GM23248 (cell line): ENCODE measurements at places on chromosomes 12 and 14.

GRCh38 chr14:85191986-85192385, 338.0 kb upstream of the FLRT2 start:
- H3K27me3 ChIP-seq, result no peaks in the 10 kb centered on the region
- H3K27ac ChIP-seq, result no peak overlapping the region
- no peak for DNase-seq
- no peak overlapping the region for H3K4me3 ChIP-seq
- no peaks in the 10 kb centered on the region for H3K36me3 ChIP-seq

DNA sequence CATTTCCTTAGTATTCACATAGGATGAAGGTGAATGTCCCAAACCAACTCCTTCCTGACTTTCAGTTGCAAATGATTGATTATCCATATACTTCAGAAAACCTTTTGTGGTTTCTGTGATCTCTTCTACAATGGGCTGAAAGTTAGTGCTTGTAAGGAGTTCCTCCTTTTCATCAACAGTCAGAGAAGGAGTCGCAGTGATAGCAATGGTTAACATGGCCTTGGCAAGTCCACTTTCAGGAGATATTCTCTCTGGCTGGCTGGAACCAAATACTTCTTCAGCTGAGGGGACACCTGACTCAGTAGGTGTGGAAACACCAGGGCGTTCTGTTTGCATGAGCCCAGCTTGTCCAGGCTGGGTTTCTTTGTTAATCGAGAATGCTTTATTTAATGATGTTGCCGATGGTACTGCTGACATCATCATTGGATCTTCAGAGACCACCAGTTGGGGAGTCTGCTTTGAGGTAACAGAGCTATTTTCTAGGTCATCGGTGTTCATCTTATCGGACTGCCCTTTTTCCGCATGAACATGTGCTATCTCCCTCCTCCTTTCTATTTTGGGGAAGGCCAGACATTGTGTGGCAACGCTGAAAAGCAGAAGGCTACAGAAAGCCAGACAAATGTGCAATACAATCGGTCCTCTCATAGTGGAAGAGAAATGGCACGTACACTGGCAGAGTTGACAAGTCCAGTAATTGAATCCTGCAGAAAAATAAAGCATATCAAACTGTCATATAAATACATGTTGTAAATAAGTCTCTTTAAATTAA, 13.1 kb downstream of the ARMH4 start:
- no peak overlapping the region for H3K4me3 ChIP-seq
- H3K27me3 ChIP-seq, result no peaks in the 10 kb centered on the region
- DNase-seq, result no peak
- H3K36me3 ChIP-seq, result no peaks in the 10 kb centered on the region

GRCh38 chr14:72057701-72058285, 125.6 kb downstream of the RGS6 start:
- H3K4me1 ChIP-seq, result no peaks in the 10 kb centered on the region
- no peaks in the 10 kb centered on the region for H3K27me3 ChIP-seq
- no peak for DNase-seq
- no peak overlapping the region for H3K27ac ChIP-seq
- no peaks in the 10 kb centered on the region for H3K36me3 ChIP-seq
- no peak overlapping the region for H3K4me3 ChIP-seq

DNA sequence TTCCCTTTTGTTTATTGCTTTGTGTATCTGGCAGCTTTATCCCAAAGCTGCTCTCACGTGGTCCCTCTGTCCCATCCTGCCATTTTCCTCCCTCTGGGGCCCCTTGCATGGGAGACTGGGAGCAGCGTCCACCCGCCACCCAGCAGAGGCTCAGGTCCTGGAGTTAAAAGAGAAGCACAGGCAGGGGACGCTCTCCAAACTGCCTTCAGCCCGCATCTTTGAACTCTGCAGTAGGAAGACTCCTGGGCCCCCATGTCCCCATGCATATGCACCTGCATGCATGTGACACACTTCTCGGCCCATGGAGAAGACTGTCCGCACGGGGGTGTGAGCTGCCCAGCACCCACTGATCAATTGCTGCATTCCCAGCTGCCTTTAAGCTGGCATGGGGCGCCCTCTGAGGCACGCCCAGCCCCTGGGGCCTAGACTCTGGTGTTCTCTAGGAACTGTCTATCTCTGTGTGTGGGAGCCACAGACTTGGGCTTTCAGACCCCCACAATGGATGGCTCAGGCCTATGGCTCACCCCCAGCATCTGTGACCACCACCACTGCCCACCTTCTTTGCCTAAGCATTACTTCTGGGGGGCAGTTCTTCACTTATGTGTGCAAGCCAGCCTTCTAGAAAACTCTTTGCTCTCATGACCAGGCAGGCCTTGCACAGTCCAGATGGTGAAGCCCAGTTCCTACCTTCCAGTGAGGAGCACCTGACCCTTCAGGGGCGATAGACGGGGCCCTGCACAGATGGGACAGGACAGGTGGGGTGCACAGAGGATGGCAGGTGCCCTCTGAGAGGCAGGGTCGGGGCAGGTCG, 96.1 kb upstream of the DIO3 start:
- H3K4me1 ChIP-seq, result no peaks in the 10 kb centered on the region
- no peak overlapping the region for H3K27ac ChIP-seq
- peaks cover 11% of the 10 kb centered on the region; the same call in 1 of the 2 replicates for H3K27me3 ChIP-seq
- no peak for DNase-seq
- no peak overlapping the region for H3K4me3 ChIP-seq

DNA sequence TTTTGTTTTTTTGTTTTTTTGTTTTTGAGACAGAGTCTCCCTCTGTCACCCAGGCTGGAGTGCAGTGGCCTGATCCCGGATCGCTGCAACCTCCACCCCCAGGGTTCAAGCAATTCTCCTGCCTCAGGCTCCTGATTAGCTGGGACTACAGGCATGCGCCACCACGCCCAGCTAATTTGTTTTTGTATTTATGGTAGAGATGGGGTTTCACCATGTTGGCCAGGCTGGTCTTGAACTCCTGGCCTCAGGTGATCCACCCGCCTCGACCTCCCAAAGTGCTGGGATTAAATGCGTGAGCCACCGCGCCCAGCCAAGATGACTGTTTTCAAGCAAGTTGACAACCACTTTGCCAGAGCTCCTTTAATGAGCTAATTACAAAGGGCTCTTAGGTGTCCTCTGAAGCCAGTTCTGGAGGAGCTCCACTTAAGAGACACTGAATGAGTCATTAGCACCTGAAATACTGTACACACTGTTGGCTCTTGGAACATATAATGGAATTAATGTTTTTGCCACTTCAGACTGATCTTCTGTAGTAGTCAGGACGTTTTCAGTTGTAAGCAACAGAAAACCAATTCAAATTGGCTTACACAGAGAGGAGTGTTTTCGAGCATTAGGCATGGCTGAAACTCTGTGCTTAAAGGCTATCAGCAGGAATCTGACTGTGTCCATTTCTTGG, 55.4 kb upstream of the MED13L start:
- no peak overlapping the region for H3K27ac ChIP-seq
- no peaks in the 10 kb centered on the region for H3K4me1 ChIP-seq
- H3K27me3 ChIP-seq, result no peaks in the 10 kb centered on the region
- no peak overlapping the region for H3K4me3 ChIP-seq
- no peak for DNase-seq
